ENCODE measurements at places on chromosomes 11 and 22. TPM values are rescaled to one million over a fixed set of nuclear protein-coding genes. Genes with fewer than 3 reads are reported as not detected.

NXPE1 gene
- 2.2 TPM for total RNA-seq

DNA sequence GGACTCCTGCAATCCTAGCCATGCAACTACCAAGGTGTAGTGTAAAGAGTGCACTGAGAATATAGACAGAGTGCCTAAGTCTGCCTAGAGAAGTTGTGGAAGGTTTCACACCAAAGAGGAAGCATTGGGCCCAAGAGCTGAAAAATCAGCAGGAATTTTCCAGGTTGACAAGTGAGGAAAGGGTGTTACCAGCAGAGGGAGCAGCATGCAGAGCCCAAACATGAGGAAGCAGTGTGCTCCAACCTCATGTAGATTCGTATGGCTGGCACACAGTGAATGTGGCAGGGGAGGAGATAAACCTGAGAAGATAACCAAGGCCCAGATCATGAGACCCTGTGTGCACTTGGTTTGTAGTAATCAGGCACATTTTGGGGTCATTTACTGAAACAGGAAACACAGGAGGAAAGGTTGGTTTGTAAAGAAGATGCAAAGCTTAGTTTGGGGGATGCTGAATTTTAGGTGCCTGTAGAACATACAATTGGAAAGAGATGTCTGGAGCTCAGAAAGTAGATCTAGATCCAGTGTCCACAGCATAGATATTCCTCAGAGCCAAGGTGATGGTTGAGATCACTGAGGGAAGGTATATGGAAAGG, 1.7 kb downstream of the HPX start:
- peak; percentile 60 for DNase-seq

DNA sequence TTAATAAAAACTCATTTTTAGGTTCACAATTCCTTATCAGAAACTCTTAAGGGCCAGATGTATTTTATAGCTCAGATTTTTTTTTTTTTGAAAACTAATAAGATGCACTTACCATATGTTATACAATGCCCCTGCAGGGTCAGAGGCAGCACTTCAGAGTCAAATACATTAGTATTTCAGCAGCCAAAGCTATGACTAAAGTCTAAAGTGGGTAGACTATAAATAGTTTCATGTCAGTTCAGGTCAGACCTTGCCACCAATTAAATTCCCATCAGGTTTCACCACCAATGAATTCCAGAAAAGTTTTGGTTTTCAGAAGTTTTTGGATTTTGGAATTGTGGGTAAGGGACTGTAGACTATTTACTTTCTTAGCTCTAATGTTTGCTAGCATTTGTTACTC, 75.9 kb downstream of the FAM83F start:
- DNase-seq = no peak

DNA sequence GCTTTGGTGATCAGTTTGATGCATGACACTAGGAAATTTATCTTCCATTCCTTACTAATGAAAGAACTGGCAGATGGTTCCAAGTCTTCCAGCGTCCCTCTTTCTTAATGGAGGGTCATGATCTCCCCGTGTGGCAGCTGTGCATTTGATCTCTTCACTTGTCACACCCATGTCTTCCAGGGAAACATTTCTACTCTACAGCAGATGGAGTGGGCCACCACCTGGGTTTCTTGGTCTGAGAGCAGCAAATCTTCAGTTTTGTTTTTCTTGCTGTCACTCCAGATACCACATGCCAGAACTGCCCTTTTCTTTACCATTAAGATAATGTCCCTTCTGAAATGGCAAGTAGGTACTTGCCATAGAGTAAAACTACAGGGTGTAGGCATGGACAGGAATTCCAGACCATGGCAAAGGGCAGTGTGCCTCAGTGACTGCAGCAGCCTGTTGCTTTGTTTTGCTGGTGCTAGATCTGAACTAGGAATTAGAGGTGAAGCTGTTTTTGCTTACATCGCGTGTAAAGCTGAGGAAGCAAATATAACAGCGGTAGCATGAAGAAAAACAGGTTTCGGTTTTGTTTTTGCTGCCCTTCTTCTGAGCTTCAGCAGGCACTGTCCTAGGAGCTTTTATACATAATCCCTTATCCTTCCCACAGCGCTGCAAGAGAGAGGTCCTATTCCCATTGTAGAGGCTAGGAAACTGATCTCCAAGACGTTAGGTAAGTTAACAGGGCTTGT, 20.7 kb upstream of the C11orf96 start:
- DNase-seq = no peak

DNA sequence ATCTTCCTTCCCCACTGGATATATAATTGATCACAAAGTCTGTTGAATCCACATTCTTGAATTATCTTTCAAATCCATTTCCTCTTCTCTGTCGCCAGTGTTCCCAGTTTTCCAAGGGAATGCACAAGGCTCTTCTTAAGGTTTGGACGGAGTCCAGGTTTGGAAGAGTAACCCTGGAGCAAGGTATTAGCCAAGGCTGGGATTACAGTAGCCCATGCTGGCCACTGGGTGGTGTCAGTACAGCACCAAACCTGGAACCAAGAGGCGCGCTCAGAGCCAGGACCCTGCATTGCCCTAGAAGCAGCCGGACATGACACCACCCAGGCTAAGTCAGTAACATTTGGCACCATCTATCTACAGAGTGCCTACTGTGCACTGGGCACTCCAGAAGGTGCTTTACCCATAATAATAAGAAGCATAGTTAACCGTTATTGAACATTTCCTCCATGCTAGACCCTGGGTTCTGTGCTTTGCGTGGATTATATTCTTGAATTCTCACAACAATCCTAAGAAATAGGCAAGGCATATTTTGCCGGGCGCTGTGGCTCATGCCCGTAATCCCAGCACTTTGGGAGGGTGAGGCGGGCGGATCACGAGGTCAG, 48.0 kb upstream of the CLPB start:
- peak; percentile 40 for DNase-seq

Measured in umbilical cord (tissue), 2 donors.